ENCODE measurements at places on chromosomes 7 and 10. TPM values are rescaled to one million over a fixed set of nuclear protein-coding genes. Genes with fewer than 3 reads are reported as not detected.

AS3MT gene
- 0.76 TPM for total RNA-seq

TMEM140 gene
- total RNA-seq: 49.4 TPM

VSTM4 gene
- total RNA-seq: 0.39 TPM

COL28A1 gene
- total RNA-seq: not detected

SFMBT2 gene
- 1.9 TPM for total RNA-seq
